ENCODE measurements at places on chromosomes 16 and 17. TPM values are rescaled to one million over a fixed set of nuclear protein-coding genes. Genes with fewer than 3 reads are reported as not detected.

- peaks cover 5% of the 10 kb centered on the region for H3K27me3 ChIP-seq
- H3K27ac ChIP-seq = no peak overlapping the region
- DNase-seq = no peak
- H3K36me3 ChIP-seq = no peaks in the 10 kb centered on the region
- H3K4me1 ChIP-seq = peaks cover 26% of the 10 kb centered on the region
- no peak overlapping the region for H3K4me3 ChIP-seq
Observed at GRCh38 chr17:80499560-80499959, 23.2 kb upstream of the NPTX1 start.

The PPY gene
- total RNA-seq = not detected

- no peaks in the 10 kb centered on the region for H3K36me3 ChIP-seq
- no peak for DNase-seq
- no peaks in the 10 kb centered on the region for H3K4me1 ChIP-seq
- peaks cover 8% of the 10 kb centered on the region for H3K27me3 ChIP-seq
- H3K4me3 ChIP-seq = no peak overlapping the region
Observed at GRCh38 chr16:27973678-27974077, 89.8 kb downstream of the GSG1L start.

The STH gene
- total RNA-seq = not detected

GRCh38 chr17:72935984-72936383, 156.5 kb downstream of the SLC39A11 start:
- no peak overlapping the region for H3K4me3 ChIP-seq
- no peak for DNase-seq
- H3K27ac ChIP-seq = no peak overlapping the region
- no peaks in the 10 kb centered on the region for H3K27me3 ChIP-seq
- no peaks in the 10 kb centered on the region for H3K4me1 ChIP-seq

DNA sequence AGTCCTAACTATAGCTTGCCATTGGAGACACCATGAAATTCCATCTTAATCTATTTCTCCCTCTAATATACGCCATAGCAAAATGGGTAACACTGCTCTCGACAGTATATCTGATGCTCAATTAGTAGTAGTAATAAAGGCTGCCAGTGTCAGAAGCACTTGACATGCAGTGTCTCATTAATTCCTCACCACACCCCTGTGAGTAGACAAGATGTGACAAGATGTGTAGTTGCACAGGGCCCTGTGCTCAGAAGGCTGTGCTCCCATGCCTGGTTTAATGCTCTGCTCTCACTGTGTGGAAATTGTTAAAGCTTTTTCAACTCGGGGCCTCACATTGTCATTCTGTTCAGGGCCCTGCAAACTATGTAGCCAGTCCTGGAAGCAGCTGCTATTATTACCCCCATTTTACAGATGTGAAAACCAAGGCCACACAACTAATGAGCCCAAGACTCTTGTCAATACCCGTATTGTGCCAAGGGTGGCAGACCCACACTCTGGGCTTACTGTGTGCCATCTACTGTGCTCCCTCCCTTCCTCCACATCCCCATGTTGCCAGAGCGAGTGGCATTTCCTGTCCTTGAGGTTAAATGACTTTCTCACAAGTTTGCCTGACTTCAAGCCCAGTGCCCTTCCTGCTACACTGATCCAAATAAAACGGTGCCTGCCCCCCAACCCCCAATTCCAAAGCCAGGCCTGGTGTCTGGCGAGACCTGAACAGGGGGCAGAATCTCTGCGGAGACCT, 287.3 kb upstream of the CCL2 start:
- H3K36me3 ChIP-seq = no peaks in the 10 kb centered on the region
- H3K27ac ChIP-seq = no peak overlapping the region
- H3K4me3 ChIP-seq = no peak overlapping the region
- no peak for DNase-seq

DNA sequence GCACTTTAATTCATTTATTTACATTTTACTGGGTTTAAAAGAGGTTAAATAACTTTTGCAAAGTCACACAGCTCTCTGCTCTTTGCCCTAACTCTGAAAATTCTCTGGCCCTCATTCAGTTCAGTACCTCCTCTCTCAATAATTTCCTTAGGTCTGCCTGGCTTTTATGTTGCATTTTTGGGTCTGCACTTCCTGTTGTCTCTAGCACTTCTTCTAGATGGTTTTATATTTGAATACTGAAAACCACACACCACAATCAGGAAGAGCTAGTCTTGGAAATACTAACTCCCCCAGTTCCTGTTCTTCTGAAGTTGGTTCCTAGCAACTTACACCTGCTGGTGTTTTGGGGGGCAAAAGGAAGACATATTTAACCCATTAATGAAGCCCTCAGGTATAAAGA, 577.9 kb downstream of the HS3ST4 start:
- no peaks in the 10 kb centered on the region for H3K4me1 ChIP-seq
- H3K4me3 ChIP-seq = no peak overlapping the region
- H3K36me3 ChIP-seq = no peaks in the 10 kb centered on the region
- no peak for DNase-seq

The TMIGD1 gene
- total RNA-seq = not detected

The TMC7 gene
- 4.7 TPM for total RNA-seq

The TBC1D3G gene
- total RNA-seq = not detected

DNA sequence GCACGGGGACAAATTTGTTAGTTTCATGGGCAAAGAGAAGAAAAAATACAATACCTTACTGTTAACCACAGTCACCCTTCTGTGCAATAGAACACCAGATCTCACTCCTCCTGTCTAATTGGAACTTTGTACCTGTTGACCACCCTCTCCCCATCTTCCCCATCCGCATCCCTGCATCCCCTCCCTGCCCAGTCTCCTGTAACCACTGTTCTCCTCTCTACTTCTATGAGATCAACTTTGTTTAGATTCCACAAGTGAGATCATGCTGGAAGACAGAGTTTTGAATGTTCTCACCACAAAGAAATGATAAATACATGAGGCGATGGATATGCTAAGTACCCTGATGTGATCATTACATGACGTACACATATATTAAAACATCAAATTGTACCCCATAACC, 47.7 kb downstream of the CLEC16A start:
- H3K36me3 ChIP-seq = peaks cover 2% of the 10 kb centered on the region
- peak; percentile 89 for DNase-seq
- H3K27ac ChIP-seq = peak overlapping the region; percentile 98
- peak overlapping the region; percentile 30 for H3K4me3 ChIP-seq

The KRT33A gene
- total RNA-seq = not detected

- no peaks in the 10 kb centered on the region for H3K36me3 ChIP-seq
- no peaks in the 10 kb centered on the region for H3K4me1 ChIP-seq
- H3K4me3 ChIP-seq = no peak overlapping the region
- H3K27ac ChIP-seq = no peak overlapping the region
- no peaks in the 10 kb centered on the region for H3K27me3 ChIP-seq
- no peak for DNase-seq
Observed at GRCh38 chr17:62801553-62802114, 6.5 kb downstream of the MARCHF10 start.

GRCh38 chr16:23842137-23842600, 6.4 kb downstream of the PRKCB start:
- no peak overlapping the region for H3K4me3 ChIP-seq
- H3K27me3 ChIP-seq = peaks cover 10% of the 10 kb centered on the region
- no peaks in the 10 kb centered on the region for H3K4me1 ChIP-seq
- no peak overlapping the region for H3K27ac ChIP-seq

DNA sequence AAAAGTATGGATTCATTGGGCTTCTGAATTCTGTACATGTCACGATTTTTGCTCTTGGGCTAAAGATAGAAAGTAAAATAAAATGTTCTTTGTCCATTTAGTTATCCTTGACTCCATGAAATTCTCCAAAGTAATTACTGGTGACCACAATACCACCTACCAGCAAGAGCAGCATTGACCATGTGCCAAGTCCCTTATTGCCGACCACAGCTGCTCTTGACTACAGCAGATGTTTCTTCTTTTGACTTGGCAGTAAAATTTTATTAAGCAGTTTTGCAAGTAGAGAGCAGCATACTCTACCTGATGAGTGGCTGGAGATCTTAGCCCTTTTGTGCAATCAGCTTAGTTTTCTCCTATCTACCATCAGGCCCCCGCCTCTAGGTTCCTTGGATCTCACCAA, 152.2 kb upstream of the TBX2 start:
- no peaks in the 10 kb centered on the region for H3K36me3 ChIP-seq
- no peak overlapping the region for H3K27ac ChIP-seq
- DNase-seq = peak; percentile 95
- H3K4me3 ChIP-seq = no peak overlapping the region

GRCh38 chr17:41683441-41684007, 5.2 kb upstream of the EIF1 start:
- H3K27me3 ChIP-seq = peaks cover 3% of the 10 kb centered on the region
- no peaks in the 10 kb centered on the region for H3K36me3 ChIP-seq
- no peak overlapping the region for H3K27ac ChIP-seq
- no peak for DNase-seq
- peaks cover 18% of the 10 kb centered on the region for H3K4me1 ChIP-seq
- H3K4me3 ChIP-seq = no peak overlapping the region

DNA sequence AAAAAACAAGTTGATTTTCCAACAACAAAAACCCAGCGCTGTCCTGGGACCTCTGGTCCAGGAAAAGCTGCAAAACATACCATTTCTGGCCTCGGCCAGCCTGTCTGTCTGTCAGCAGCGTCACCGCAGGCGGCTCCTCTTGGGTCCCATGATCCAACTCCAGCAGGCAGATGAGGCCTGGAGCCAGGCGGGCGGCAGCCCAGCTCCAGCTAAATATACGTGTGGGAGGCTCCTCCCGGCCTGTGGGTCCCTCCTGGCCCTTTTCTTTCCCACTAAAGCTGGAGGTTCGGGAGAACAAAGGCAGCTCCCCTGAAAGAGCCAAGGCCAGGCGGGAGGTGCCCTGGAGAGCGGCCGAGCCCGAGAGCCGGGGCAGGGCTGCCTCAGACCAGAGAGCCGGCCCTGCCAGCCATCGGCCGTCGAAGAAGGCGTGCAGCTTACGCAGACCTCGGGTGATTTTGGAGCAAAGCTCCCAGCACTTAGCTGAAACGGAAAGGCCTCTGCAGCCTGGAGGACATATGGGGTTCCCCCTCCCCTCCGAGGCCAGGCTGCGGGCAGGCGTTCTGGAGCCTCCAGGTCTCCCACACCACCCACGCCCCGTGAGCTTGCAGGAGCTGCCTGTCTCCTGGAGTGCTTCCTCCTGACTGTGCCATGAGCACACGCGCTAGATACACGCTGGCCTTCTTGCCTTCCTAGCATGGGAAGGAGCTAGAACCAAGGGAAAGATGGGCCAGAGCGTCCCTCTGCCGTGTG, 19.9 kb upstream of the JPH3 start:
- peak overlapping the region; percentile 37 for H3K4me3 ChIP-seq
- peak; percentile 79 for DNase-seq
- peak overlapping the region; percentile 97 for H3K27ac ChIP-seq
- no peaks in the 10 kb centered on the region for H3K36me3 ChIP-seq
- no peaks in the 10 kb centered on the region for H3K27me3 ChIP-seq

GRCh38 chr17:40430272-40431230, 12.7 kb upstream of the IGFBP4 start:
- H3K4me1 ChIP-seq = no peaks in the 10 kb centered on the region
- no peak overlapping the region for H3K27ac ChIP-seq
- H3K36me3 ChIP-seq = no peaks in the 10 kb centered on the region
- H3K4me3 ChIP-seq = no peak overlapping the region
- no peak for DNase-seq

DNA sequence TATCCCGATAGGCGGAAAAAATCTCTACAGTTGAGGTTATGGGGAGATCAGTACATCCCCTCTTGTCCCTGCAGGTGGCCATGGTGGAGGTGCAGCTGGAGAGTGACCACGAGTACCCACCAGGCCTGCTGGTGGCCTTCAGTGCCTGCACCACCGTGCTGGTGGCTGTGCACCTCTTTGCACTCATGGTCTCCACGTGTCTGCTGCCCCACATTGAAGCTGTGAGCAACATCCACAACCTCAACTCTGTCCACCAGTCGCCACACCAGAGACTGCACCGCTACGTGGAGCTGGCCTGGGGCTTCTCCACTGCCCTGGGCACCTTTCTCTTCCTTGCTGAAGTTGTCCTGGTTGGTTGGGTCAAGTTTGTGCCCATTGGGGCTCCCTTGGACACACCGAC, 4.2 kb downstream of the ORAI3 start:
- no peaks in the 10 kb centered on the region for H3K27me3 ChIP-seq
- no peak overlapping the region for H3K27ac ChIP-seq
- peaks cover 19% of the 10 kb centered on the region for H3K4me1 ChIP-seq
- H3K4me3 ChIP-seq = no peak overlapping the region
- DNase-seq = no peak

The KCNJ18 gene
- not detected for total RNA-seq

- no peak for DNase-seq
- H3K4me1 ChIP-seq = peaks cover 5% of the 10 kb centered on the region
- H3K27me3 ChIP-seq = no peaks in the 10 kb centered on the region
- no peaks in the 10 kb centered on the region for H3K36me3 ChIP-seq
- H3K4me3 ChIP-seq = no peak overlapping the region
Observed at GRCh38 chr17:3009411-3009920, 53.9 kb downstream of the OR1D5 start.

The MT1G gene
- 0.87 TPM for total RNA-seq

The NPIPA5 gene
- 1.1 TPM for total RNA-seq

DNA sequence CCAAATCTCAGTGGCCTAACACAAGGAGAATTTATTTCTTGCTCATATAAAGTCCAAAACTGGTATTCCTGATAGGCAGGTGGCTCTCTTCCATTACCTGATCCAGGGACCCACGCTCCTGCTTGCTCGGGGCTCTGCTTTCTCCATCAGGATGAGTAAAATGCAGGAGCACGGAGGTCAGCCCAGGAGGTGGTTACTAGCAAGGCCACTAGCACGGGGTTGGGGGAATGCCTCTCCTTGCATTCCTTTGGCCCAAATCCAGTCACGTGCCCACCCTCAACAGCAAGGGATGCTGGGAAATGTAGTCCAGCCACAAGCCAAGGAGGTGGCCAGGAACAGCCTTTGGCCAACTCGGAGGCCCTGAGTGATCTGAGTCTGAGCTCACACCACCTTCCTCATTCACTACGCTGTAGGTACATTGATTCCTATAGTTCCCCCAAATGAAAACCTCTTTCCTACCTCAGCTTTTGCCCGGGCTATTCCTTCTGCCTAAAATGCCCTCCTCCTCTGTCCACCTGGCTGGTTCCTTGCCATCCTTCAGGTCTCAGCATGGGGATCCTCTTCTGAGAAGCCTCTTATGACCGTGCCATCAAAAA, 38.3 kb upstream of the HAPSTR1 start:
- DNase-seq = peak; percentile 71
- H3K4me3 ChIP-seq = no peak overlapping the region
- peaks cover 23% of the 10 kb centered on the region for H3K4me1 ChIP-seq

DNA sequence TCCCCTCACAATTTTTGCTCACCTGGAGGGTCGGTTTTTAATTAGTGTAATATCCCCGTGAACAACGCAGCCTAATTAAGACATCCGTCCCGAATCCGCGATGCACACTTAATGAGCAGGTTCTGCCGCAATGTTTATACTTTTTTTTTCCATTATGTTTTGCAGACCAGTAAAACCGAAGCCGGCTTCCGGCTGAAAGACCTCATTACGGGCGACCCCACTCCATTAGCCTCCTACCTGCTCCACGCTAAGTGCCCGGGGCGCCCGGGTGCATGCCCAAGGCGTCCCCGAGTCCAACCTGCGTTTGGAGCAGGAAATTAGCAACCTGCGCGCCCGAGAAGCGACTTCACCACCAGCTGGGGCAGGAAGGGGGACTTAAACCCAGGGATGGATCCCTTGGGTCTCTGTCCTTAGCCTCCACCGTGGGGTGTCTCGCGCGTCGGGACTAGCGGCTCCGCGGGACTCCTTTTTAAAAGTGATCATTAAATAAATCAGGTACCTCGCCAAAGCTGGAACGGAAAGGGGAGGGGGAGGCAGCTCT, 1.7 kb downstream of the RBFOX3 start:
- peaks cover 38% of the 10 kb centered on the region for H3K27me3 ChIP-seq
- DNase-seq = no peak
- no peak overlapping the region for H3K4me3 ChIP-seq
- H3K36me3 ChIP-seq = no peaks in the 10 kb centered on the region
- H3K27ac ChIP-seq = no peak overlapping the region

The BEAN1 gene
- 2.1 TPM for total RNA-seq

The EPOP gene
- total RNA-seq = 2.4 TPM

The MMP28 gene
- 1.2 TPM for total RNA-seq

The EVI2A gene
- 1.1 TPM for total RNA-seq
